ENCODE measurements at places on chromosomes 3 and 15.
A peak's percentile ranks its signal among the peaks of the same experiment; 100 is the strongest.

GRCh38 chr15:70054366-70054765, 43.4 kb downstream of the TLE3 start:
- no peak for DNase-seq

- DNase-seq = no peak
Measured at GRCh38 chr15:30956216-30957124, 35.0 kb downstream of the MTMR10 start.

- DNase-seq = no peak
Measured at GRCh38 chr15:58704155-58704865, 45.2 kb downstream of the ADAM10 start.

GRCh38 chr3:197309528-197310361, 11.3 kb upstream of the DLG1 start:
- no peak for DNase-seq

DNA sequence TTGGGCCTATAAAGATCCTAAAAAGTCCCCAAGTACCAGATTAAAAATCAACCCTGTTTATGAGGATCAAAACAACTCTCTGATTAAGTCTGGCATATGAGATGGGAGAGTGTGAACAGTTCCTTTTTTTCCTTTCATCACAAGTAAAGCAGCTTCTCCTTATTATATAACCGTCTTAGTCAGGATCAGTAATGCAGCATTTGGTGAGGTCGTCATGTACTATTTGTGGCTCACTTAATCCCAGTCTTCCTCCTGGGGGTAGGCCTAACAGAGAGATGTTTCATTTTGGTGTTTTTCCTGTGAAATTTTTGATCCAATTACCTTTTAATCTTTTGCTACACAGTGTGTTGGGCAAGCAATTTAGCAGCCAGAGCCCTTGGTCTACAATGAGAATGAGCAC, 333.1 kb upstream of the KCNMB2 start:
- DNase-seq = no peak

GRCh38 chr3:134473868-134474546, 11.8 kb downstream of the ANAPC13 start:
- peak; percentile 30 for DNase-seq

Data from stimulated activated CD8-positive, alpha-beta memory T cell treated with anti-CD3 and anti-CD28 coated beads, Interleukin-15, amount 100 ng/mL, for 48 hours (primary cell).